ENCODE measurements at places on chromosomes 13 and 19.
A peak's percentile ranks its signal among the peaks of the same experiment; 100 is the strongest.

- no peak for DNase-seq
Observed at GRCh38 chr19:21590867-21591266, 85.5 kb downstream of the ZNF429 start.

DNA sequence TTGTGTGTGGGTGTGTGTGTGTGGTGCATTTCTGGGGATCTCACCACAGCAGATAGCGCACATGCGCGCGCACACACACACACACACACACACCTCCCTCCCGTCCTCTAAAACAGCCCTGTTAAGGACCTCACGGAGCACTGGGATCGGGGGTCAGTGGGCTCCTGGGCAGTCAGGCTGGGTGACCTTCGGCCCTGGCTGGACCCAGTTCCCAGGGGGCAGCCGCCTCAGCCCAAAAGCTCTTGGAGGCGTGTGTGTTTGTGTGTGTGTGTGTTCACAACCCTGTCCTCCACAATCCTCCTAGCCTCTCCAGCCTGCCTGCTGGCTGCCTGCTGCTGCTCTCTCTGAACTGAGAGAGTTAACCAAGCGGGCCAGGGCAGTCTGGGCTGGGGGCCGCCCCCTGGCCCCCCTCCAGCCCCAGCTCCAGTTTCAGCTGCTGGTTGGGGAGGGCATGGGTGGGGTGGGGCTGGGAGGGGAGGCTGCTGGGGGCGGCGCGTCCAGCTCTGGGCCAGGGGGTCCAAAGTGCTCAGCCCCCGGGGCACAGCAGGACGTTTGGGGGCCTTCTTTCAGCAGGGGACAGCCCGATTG lies at the start of gene FXYD1:
FXYD1 (plus strand) TSS at position 520 of the 588 bp plus-strand sequence. CDS start 1,256 bp downstream, outside the sequence.
- no peak for DNase-seq

GRCh38 chr19:31491242-31491641 lies 142.0 kb upstream of the TSHZ3 start:
- no peak for DNase-seq

- DNase-seq = no peak
Observed at GRCh38 chr13:106234636-106235035, 300.8 kb downstream of the EFNB2 start.

GRCh38 chr19:8131517-8131916 lies 17.9 kb downstream of the FBN3 start:
- DNase-seq = no peak

GRCh38 chr13:97944396-97945029 lies 9.0 kb upstream of the IPO5 start:
- DNase-seq = no peak

DNA sequence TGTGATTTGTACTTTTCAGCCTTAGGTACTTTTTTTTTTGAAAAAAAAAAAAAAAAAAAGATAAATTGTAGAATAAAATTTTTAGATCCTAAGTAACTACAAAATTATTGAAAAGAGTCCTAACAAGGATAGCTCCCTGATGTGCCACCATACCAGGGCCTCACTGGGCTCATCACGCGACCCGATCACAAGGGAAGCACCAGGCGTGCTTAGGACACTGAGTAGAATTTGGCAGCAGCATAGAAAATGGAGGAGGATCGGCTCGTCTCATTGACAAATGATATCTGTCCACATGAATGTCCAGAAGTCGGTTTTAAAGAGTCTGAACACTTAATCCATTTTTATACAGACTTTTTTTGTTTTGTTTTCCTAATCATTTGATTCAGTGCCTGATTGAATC lies 179.0 kb downstream of the STK24 start:
- no peak for DNase-seq

DNA sequence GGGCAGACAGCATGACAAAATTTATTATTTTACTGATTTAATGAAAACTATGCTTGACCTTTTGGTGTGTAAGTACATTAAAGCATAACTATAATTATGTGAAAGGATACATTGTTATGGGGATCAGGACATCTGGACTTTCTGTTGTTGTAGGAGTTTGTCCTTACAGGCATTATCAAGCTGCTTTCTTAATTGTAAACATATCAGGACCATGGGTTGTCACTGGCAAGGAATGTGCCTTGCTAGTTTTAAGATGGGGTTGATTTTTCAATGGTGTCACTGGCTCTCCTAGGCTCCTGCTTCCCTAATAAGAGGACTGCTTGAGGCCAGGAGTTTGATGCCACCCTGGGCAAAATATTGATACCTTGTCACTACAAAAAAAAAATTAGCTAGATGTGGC lies 32.6 kb downstream of the KBTBD6 start:
- no peak for DNase-seq

DNA sequence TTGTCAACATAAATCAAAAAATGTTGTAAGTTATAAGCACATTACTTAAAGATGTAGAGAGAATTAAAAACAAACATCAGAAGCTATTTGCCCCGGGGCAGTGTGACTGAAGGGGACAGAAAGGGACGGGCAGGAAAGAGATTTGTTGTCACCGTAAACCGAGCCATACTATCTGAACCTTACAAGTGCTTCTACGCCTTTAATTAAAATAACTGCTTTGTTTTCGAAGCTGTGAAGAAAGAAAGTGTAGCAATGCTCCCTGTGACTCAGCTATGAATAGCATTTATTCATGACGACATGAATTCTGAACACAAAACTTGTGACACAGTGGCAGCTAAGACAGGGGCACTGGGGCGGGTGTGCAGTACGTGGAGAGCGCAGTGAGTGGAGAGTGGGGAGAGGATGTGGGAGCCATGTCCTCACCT lies 30.0 kb downstream of the ZNF787 start:
- DNase-seq = no peak

DNA sequence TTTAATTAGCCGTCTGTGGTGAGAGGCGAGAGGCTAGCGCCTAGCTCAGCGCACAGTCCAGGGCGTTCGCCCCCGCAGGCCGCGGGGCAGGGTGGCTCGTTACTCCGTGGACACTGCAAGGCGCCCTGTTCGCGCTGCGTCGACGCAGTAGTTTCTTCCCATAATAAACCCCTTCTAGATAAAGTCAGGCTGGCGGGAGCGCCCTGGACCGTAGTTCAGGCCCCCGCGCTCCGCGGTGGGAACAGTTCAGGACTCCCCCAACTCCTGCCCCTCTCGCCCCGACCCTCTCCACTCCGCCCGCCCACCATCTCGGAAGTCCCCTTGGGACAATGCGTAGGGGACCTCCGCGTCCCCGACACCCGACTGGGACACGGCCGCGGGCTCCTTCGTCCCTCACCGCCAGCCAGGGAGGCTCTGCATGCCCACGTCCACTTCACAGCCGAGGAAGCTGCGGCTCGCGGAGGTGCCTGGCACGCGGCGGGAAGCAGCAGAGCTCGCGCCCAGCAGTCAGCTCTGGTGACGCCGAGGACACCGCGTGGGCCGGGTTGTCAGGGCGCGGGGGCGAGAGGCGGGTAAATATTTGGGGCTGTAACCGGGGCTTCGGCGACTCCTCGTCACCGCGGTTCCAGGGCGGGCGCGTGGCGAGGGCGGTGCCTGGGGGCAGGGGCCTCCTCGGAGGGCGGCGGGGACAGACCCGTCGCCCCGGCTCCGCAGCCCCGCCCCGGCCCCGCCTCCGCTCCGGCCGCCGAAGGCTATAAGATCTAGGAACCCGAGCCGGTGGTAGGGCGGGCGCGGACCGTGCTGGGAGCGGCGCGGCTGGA lies at the start of gene RGCC:
RGCC (plus strand) TSS at position 783 of the 821 bp plus-strand sequence. CDS start 158 bp downstream, outside the sequence.
- peak; percentile 96 for DNase-seq
